ENCODE measurements at places on chromosomes 5 and 9.
A peak's percentile ranks its signal among the peaks of the same experiment; 100 is the strongest.

- peak; percentile 38 for DNase-seq
Observed at GRCh38 chr5:61228691-61229280, 66.5 kb upstream of the SMIM15 start.

GRCh38 chr5:153707626-153708025 lies 217.2 kb downstream of the GRIA1 start:
- no peak for DNase-seq

GRCh38 chr9:92138157-92138959 lies 23.1 kb upstream of the SPTLC1 start:
- DNase-seq, result peak; percentile 54

DNA sequence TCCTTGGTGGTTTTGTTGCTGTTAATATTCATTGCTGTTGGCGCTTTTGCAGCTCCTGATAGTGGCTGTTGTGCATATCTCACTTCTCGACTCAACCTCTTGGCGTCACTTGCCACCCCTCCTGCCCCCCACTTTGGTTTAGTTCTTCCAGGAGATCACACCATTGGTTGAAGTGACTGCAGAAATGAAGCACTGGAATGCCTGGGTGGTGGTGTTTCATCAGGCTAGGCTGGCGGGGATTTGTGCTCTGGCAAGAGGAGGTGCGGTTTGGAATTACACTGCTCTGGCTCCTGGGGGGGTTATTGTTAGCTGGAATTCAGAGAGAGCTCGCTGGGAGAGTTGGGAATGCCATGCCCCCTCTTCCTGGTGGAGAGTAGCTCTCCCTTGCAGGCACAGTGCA lies 11.5 kb downstream of the PRRC2B start:
- DNase-seq, result peak; percentile 93

DNA sequence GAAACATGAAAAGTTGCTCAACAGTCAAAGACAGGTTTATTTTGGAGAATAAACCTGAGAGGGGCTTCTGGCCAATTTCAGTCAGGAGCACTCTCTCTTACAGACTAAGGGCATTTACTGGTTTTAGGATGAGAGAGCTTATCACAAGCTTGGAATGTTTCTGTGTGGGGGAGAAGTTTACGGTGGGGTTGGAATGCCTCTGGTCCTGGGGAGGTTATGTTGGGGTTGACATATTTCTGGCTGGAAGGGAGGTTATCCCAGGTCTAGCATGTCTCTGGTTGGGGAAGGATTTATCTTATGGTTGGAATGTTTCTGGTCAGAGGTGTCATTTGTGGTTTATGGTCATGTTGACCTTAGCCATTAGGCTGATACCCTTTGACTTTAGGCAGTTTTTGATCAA lies 1867.3 kb downstream of the EFNA5 start:
- DNase-seq, result peak; percentile 39

- no peak for DNase-seq
Observed at GRCh38 chr9:89386797-89387196, 68.5 kb downstream of the SECISBP2 start.

DNA sequence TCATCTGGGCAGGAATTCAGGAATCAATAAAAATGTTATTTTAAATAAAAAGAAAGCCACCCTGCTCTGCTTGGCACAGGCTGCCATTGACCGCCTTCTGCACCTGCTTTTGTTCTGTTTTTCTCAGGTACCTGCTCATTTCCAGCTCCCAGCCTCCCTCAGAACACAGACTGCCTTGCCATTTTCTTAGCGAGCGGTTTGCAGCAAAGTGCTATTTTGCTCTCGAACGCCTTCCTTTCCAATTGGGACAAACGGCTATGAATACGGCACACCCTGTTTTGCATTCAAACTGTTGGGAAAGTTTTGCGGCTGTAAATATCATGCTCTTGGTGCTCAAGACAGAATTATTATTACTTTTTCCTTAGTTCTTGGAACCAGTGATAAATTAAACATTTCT lies 25.1 kb upstream of the FCN1 start:
- DNase-seq, result no peak

GRCh38 chr9:74125941-74126340 lies 371.2 kb upstream of the RORB start:
- DNase-seq, result no peak

DNA sequence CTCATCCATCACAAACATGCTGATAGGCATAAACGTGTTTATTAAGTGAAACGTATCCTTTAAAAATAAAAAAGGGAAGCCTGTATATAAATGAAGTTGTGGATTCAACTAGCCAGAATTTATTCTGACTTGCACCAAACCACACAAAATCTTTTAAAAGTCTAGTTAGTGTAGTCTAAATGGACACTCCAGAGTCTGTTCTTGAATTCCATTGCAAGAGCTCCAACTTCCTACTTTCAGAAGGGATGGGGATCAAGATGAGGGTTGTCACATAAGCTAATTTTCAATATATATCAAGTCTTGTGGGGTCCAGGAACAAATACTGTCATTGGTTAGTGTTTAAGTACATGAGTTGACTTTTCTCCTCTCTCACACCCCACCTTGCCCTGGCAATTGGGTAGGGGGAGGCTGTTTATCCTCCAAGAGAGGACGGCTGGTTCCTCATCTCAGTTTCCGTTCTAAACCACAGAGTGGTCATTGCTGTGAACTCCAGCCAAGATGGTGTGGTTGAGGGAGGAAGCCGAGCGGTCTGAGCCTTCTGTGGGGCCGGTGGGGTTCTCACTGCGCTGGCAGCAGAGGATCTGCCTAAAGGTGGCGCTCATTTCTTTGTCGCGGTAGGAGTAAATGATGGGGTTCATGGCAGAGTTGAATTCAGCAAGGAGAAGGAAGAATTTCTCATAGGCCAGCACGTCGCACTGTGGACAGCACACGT lies 163.2 kb downstream of the LPAR1 start:
- DNase-seq, result no peak

DNA sequence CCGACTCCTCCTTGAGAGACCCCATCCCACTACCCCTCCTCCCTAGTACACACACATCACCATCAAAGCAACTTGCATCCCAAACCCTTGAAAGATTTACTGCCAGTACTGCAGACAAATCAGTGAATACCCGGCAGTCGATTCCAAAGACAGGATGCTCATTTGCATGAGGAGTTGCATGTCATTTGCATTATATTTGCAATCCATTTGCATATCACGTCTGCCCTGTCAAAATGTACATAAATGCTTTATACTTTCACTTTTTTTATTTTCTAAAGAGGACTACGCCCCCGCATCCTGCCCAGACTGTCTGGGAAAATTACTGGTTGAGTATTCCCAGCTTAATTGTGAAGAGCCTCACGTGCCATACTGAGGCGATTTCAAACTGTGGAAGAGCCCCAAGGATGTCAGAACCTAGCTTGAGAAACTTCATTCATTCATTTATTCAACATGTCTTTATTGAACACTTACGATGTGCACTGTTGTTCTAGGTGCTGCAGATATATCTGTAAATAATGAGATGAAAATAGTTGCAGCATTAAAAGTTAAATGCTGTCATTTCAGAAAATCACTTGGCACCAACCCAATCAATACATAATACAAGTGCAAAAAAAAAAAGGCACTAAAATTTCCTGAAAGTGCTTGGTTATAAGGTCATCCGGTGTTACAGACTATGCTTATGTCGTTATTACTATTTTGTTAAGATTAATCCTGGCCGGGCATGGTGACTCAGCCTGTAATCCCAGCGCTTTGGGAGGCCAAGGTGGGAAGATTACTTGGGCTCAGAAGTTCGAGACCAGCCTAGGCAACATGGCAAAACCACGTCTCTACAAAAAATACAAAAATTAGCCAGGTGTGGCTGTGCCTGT lies 17.2 kb upstream of the SIL1 start:
- DNase-seq, result no peak

GRCh38 chr5:91211997-91212713 lies 171.0 kb downstream of the ARRDC3 start:
- peak; percentile 51 for DNase-seq

DNA sequence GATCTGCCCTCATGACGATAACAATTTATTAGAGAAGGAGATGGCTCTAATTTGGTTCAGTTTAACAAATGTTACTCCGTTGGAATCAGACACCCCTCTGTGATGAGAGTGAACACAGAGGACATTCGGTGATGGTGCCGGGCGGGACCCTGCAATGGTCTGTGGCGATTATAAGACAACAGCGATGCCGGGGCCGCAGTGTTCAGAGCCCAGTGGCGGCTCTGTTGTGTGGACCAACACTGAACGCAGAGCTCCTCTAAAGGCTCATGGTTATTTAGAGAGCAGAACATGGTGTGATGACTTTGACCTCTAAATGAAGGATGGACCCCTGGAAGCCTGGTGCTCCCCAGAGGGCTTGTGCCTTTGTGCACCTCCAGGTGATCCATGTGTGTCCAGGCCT lies 21.2 kb downstream of the UBE2QL1 start:
- DNase-seq, result no peak

DNA sequence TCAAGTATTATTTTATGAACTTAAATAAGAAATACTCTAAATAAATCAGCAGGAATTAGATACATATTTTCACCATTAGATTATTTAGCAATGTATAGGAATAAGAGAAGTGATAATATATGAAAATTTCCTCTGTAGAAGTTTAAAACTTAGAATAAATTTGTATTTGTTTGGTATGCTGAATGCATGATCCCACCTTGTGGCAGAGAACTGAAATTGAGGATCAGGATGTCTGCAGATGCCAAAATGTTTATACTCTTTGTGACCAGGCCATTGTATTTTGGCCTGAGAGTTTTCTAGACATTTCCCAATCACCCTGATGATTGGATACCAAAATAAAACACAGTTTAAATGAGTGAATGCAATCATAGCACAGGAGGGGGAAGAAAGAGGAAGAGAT lies 6.3 kb downstream of the TYRP1 start:
- DNase-seq, result no peak

- no peak for DNase-seq
Observed at GRCh38 chr5:22764736-22765135, 88.4 kb downstream of the CDH12 start.

DNA sequence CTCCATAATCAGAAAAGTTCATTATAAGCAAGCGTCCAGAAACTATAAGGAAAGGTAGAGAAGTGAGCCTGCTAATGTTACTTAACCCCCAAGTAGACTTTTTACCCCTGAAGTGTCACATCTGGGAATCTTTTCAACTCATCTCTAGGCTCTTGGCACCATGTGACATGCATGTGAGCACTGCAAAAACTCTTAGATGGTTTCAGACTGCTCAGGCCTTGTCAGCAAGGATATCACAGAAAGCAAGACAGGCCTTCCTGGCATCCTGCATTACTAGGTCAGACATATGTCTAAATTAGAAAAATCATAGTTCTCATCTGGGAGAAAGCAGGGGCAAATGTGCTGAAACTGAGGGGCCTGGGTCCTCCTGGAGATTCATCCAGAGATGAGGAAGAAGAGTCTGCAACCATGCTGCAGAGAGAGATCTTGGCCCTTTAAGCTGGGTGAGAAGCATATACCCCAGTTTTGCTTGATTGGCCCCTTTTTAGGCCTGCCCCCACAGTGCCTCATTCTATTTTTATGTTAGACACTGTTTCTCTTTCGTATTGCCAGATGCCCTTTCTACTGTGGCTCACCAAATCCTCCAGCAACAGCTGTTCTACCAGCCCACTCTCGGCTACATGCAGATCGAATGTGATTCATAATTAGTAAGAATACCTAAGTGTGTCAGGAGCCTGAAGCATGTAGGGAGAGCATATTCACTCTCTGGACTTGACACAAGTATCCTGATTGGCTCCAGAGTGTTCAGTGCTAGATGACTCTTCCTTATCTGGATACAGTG lies 19.0 kb downstream of the TMEM8B start:
- DNase-seq, result peak; percentile 86

GRCh38 chr9:116646661-116647514 lies 40.2 kb upstream of the TRIM32 start:
- DNase-seq, result peak; percentile 71

DNA sequence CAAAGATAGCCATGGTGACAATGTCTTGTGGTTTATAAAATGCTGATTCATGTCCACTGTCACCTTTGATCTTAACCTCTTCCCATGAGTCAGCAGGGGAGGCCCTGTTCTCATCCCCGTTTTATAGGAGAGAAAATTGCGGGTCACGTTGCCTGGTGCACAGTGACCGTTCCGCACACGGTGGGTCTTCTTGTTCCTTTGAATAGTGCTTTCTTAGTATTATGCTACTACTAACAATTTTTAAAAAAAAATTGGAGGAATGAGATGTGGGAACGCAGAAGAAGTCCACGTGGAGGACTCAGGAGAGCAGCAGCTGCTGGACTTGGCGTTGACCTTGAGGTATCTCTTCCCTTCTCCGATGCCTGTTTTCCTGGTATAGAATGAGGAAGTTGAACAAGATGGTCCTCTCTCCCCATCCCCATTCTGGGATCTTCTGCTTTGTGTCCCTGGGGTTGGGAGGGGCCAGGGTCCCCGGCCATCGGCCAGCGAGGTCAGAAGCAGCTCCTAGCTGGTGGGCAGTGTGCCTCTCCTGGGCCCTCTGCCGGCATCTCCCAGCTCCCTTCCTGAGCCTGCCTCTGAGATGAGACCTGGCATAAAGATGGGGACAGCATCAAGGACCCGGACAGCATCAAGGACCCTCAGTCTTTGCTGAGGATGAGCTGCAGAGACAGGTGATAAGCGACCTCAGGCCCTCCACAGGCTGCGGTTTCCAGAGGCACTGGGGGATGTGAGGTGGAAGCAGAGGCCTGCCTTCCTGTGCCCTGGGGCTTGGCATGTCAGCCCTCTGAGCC lies 143.9 kb downstream of the C9orf50 start:
- no peak for DNase-seq

GRCh38 chr9:99859243-99859980 lies 37.7 kb downstream of the NR4A3 start:
- DNase-seq, result peak; percentile 26

DNA sequence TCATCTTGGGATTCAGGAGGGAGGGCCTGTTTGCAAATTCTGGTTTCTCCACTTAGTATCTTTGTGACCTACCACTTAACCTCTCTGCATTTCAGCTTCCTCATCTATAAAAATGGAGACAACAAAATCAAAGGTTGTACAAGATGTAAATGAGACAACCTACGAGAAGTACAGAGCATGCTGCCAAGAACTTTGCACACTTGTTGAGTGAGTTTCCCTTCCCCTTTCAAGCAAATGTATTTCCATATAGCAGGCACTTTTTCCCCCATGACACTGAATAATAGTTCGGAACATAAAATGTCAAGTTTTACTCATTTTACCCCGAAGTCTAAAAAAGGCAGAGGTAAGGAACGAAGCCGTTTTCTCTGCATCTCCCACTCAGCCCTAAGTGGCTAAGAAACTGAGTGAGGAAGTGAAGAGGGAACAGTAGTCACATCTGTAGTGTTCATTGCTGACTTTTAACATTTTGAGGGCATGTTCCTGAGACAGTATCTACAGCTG lies 159.0 kb downstream of the TLE1 start:
- no peak for DNase-seq

GRCh38 chr9:129166623-129167557 lies 11.2 kb downstream of the IER5L start:
- DNase-seq, result peak; percentile 84

DNA sequence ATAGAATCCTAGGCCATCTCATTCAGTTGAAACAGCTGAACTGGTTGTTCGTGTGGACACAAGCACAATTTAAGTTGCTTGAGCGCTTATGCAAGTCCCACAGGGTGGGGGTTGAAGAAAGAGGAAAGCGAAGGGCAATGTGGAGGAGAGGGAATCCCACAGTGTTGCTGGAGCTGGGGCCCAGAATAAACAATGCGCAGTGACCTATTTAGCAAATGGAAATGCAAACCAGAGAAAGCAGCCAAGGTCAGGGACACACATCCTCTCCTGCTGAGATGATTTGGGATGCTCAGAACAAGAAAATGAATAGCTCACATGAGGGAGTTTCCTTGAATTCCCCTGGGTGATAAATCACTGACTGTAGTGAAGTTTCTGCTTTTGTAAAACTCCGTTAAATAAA lies 838.3 kb downstream of the TLE4 start:
- DNase-seq, result peak; percentile 5

GRCh38 chr5:146762830-146763229 lies 115.7 kb downstream of the PPP2R2B start:
- no peak for DNase-seq

GRCh38 chr5:39302472-39302871 lies 61.8 kb downstream of the C9 start:
- DNase-seq, result no peak
